ENCODE measurements at places on chromosomes 5 and 9.

DNA sequence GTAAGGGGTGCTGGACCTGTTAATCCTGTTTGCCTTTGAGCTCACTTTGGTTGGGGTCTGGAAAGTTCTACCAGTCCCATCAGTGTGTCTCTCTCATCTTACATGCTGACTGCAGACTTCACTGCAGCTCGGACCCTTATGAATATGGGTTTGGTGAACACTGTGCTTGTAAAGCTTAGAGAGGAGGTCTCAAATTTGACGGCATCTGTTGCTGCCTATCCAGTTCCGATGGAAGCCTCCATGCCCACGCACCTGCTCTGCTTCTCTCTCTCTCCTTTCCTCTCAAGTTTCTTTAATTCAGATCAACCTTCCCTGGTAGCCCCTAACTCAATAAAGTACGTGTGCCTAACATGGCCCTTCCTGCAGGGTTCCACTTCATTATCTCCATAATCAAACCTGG, 217.9 kb downstream of the HSPA4 start:
- no peak for DNase-seq

- DNase-seq, result no peak
These were observed 69.9 kb downstream of the C9orf57 start for GRCh38 chr9:71990466-71990865.

DNA sequence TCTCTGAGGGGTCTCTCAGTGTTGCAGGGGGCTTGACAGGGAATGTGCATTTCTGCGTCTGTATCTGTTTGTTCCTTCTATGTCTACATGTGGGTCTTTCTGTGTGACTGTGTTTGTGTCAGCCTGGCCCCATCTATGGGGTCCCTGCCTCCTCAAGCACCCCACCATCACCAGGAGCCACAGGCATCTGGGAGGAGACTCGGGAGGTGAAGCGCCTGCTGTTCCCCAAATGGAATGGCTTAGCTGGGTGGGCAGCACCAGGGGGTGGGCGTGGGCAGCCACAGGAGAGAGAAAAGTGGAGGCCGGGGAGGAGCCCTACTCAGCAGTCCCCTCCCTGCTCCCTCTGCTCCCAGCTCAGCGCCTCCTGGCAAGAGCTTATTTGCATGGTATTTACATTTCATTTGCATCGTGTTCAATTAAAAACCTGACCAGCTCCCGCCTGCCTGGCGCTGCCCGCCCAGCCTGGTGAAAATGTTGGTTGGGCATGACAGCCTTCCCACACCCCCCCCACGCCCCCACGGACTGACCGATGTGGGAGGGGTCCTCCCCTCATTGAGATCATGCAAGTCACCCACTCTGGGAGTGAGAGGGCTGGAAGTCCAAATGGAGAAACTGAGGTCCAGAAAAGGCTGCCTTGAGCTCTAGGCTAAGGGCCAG, 50.5 kb downstream of the CXXC5 start:
- DNase-seq, result no peak

DNA sequence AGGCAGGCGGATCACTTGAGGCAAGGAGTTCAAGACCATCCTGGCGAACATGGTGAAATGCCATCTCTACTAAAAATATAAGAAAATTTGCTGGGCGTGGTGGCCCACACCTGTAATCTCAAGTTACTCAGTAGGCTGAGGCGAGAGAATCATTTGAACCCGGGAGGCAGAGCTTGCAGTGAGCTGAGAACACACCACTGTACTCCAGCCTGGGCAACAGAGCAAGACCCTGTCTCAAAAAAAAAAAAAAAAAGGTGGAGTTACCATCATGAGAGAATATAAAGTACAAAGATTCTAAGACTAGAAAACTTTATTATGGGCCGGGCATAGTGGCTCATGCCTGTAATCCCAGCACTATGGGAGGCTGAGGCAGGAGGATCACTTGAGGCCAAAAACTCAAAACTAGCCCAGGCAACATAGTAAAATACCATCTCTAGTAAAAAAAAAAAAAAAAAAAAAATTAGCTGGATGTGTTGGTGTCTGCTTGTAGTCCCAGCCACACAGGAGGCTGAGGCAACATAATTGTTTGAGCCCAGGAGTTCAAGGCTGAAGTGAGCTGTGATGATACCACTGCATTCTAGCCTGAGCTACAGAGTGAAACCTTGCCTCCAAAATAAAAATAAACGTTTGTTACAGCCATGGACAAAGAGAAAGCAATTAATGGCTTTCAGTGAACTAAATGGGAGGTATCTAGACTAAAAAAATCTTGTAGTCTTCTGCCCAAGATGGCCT, 12.9 kb downstream of the ANXA2R start:
- DNase-seq, result no peak

DNA sequence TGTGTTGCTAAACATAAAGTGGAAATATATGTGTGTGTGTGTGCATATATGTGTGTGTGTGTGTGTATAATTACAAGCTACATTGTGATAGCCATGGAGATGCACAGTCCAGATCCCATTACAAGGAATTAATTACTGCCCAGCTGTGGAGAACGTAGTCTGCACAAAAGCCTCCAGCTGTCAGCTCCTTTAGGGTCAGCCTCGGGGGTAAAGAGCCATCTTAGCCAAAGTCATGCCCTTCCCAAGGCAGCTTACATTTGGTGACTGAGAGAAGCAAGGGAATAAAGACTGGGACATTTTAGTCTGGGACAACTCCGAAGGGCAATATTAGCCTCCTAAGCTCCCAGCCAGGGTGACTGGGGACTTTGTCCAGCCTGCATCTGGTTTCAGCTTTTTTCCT, 21.9 kb upstream of the FOCAD start:
- no peak for DNase-seq

DNA sequence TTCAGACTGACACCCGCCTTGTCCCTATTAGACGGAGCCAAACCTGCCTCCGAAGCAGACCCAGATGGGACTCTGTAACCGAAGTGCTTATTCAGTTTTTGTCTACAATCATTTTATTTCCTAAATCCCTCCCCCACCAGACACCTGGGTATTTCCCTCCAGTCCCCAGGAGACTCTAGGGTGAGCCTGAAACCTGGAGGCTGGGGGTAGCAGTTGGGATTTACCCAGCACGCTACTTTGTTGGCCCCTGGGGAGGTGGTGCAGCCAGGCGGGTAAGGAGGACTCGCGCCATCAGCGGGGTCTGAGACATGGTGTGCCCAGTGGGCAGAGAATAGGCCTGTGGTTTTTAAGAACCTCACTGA, 1.3 kb upstream of the LHX2 start:
- no peak for DNase-seq

DNA sequence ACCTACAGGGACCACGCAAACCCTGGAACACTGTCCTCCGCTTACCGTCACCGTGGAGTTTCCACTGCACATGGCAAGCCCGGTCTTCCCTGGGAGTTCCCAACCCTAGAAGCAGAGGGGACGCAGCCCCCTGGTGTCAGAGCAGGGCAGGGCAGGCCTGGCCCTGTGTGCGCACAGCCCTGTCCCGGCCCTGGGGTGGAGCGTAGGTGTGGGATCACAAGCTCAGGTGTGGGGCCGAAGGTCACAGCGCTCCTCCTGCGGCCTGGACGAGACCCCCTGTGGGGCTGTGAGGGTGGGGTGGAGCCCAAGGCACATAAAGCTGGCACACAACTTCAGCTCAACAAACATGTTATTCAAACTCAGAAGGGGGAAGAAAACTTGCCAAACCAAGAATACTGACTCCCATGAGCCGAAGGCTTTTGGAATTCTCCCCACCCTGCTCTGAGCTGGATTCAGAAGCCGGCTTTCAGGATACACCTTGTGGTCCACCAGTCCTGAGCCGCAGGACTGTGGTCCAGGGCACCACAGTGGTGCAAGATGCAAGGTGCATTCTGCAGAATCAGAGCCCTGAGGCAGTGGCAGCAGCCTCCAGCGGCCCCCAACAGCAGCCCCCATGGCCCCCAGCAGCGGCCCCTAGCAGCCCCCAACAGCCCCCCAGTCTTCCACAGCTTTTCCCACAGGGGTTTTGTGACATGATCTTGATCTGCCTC, 11.8 kb upstream of the EXOC3 start:
- DNase-seq, result no peak

DNA sequence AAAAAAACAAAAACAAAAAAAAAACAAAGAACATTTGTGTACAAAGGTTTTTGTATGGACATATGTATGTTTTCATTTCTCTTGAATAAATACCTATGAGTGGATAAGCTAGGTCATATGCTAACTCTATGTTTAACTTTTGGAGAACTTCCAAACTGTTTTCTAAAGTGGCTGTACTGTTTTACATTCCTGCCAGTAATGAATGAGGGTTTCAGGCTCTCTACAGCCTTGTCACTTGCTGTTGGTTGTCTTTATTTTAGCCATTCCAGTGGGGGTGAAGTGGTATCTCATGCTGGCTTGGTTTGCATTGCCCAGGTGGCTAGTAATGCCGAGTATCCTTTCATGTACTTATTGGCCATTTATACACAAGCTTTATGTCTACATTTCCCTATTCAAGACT, 9.1 kb upstream of the TRIO start:
- no peak for DNase-seq

DNA sequence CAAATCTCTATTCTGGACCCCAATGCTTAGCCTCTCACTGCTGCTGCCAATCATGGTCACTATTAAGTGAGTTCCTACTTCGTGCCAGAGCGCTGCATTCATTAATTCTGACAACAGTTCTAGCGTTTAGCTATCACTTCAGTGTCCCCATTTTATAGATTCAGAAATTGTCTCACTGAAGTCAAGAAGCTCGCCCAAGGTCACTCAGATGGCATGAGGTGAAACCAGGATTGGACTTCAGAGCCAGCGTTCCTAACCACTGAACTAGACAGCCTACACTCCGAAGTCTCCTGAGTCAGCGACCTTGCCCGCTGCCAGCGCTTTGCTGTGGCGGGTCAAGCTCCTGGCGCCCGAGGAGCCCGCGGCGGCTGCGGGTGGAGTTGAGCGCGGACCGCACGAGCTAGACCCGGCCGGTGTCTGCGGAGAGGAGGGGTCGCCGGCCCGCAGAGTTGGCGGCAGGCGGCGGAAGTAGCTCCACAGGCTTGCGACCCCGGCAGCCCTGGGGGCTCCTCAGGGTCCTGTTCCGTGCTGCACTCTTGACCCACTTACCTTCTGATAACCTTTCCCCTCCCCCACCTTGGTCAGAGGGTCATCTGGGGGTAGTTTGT, 2.1 kb upstream of the GABRB2 start:
- no peak for DNase-seq

DNA sequence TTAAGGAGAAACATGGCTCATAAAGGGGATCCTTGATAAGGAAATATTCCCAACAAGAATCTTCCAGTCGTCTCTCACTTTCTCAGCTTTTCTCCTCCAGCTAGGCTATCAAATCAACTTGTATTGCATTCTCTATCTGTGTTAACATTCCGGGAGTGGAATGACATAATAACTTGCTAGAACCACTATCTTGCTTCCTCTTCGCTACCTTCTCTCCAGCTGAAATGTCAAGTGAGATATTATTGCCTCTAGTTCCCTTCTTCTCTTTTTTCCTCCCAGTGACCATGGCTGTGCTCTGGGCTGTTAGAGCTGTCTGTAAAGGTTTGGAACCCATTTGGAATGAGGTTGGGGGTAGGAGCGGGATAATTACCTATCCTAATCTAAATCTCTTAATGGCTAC, 1329.5 kb upstream of the WWC1 start:
- no peak for DNase-seq

DNA sequence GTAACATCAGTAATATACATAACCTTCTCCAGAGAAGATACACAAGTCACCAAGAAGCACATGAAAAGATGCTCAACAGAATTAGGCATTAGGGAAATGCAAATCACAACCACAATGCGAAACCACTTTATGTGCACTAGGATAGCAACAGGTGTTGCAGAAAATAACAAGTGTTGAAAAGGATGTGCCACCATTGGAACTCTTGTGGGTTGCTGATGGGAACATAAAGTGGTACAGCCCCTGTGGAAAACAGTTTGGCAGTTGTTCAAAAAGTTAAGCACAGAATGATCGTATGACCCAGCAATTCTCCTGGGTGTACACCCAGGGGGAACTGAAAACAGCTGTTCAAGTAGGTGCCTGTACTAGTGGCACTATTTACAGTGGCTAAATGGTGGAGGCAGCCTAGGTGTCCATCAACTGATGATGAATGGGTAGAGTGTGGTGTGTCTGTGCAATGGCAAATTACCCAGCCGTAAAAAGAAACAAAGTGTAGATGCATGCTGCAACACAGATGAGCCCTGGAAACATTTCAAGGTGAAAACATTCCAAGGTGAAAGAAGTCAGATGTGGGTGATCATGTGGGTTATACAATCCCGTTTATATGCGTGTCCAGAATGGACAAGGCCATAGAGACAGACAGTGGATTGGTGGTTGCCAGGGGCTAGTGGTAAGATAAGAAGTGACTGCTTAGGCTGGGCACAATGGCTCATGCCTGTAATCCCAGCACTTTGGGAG, 27.2 kb downstream of the CCDC69 start:
- no peak for DNase-seq

- DNase-seq, result no peak
These were observed 1196.1 kb upstream of the CDH9 start for GRCh38 chr5:28234356-28234968.

- DNase-seq, result no peak
These were observed 795 bp downstream of the NDUFAF2 start for GRCh38 chr5:60945813-60946187.

DNA sequence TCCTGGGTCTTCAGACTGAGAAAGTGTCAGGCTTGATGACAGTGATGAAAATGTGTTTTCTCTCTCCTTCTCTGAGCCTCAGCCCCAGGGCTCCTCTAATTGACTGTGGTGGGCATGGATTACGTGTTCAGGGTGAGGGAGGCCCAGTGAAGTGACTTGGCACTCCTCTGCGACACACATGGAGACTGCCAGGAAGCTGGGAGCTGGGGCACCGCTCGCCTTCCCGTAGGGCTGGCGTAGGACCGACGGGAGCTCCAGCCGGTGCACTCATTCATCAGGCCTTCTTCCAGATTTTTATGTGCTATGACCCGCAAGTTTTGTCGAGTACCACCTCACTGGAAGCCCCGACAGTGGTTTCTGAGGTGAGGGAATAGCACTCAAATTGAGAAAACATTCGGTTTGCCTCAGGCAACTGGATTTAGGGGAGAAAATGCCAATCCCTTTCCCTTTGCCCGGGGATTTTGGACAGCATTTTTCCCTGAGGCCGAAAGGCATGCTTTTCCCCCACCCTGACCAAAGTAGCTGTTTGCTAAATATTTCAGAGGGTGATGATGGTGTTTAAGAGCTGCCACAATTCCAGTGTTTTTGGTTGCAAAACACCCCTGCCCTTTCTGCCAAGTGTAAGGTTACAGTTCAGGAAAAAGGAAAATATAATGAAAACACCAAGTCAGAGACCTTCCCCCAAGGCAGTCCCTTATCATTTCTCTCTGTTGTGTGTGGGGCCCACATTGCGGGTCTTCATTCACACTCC, 83.7 kb downstream of the PCSK5 start:
- DNase-seq, result no peak

- DNase-seq, result no peak
These were observed 149.6 kb downstream of the ZNF608 start for GRCh38 chr5:124596595-124597421.

DNA sequence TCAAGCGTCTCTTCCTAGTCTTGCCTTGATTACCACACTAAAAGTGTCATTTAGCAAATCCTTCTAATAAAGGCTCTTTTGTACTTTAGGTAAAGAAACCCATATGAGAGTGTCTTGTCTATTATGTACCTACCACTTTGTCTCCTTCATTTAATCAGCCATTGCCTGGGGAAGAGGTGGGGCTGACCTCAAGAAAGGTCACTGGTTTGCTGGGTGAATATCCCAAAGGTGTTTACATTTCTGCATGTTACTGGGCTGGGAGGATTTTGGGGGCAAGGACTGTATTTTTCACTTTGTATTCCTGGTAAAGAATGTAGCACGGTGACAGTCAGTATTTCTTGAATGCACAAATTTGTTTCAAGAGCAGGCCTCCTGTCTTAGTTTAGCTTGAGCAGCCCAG, 11.9 kb upstream of the RPS23 start:
- no peak for DNase-seq

All from effector memory CD4-positive, alpha-beta T cell (primary cell).